ENCODE measurements at places on chromosomes 1 and 21.

- no peak overlapping the region for H3K27ac ChIP-seq
- peaks cover 23% of the 10 kb centered on the region for H3K36me3 ChIP-seq
- DNase-seq = no peak
- H3K27me3 ChIP-seq = no peaks in the 10 kb centered on the region
Observed at GRCh38 chr1:12012560-12013316, 6.6 kb upstream of the MIIP start.

- no peak overlapping the region for H3K27ac ChIP-seq
- H3K4me3 ChIP-seq = no peak overlapping the region
- H3K4me1 ChIP-seq = no peaks in the 10 kb centered on the region
- H3K36me3 ChIP-seq = no peaks in the 10 kb centered on the region
- no peak for DNase-seq
Observed at GRCh38 chr1:48035371-48036141, 38.4 kb upstream of the TRABD2B start.

DNA sequence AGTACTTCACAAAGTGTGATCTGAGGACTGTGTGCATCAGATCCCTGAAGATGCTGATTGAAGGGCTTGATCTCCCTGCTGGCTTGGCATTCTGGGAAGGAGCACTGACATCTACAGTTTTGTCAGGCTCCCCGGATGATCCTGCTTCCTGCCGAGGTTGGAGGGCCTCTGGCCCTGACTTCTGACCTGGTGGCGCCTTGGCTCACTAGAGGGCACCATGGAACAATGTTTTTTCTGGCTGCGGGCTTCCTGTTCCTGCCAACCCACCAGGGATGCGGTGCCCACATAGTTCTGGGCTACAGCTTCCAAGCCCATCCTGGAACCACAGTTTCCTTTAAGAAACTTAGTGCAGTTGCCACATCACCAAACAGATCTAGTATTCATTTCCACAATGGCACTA, 38.8 kb upstream of the RASAL2 start:
- H3K4me1 ChIP-seq = no peaks in the 10 kb centered on the region
- no peak overlapping the region for H3K4me3 ChIP-seq
- no peaks in the 10 kb centered on the region for H3K27me3 ChIP-seq
- no peaks in the 10 kb centered on the region for H3K36me3 ChIP-seq
- DNase-seq = no peak
- no peak overlapping the region for H3K27ac ChIP-seq

DNA sequence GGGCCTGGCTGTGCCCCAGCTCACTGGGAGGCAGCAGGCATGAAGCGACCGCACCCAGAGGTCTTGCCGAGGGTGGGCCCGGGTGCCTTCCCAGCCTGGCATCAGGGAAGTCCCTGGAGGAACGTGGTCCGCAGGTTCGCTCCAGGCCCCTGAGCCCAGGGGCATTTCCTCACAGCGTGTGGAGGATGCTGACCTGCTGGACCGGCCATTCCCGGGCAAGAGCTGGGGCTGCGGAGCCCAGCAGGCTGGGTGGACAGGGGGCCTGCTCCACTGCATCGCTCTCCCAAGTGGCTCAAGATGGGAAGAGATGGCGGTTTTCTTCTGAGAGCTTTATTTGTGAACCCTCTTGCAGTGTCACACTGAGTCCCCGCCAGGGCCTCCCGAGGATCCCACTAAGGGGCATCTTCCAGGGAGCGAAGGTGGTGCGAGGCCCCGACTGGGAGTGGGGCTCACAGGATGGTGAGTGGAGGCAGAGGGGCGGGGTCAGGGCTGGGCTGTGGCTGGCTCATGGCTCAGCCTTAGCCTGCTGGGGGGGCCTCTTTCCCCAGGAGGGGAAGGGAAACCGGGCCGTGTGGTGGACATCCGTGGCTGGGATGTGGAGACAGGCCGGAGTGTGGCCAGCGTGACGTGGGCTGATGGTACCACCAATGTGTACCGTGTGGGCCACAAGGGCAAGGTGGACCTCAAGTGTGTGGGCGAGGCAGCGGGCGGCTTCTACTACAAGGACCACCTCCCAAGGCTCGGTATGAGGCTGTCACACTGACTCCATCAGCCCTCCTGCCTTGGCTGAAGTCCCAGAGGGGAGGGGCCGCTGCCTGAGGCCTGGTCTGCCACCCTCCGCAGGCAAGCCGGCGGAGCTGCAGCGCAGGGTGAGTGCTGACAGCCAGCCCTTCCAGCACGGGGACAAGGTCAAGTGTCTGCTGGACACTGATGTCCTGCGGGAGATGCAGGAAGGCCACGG, 7.2 kb upstream of the MMP23B start:
- H3K36me3 ChIP-seq = peaks cover 3% of the 10 kb centered on the region
- no peak for DNase-seq
- no peaks in the 10 kb centered on the region for H3K27me3 ChIP-seq
- H3K4me1 ChIP-seq = peaks cover under 1% of the 10 kb centered on the region

DNA sequence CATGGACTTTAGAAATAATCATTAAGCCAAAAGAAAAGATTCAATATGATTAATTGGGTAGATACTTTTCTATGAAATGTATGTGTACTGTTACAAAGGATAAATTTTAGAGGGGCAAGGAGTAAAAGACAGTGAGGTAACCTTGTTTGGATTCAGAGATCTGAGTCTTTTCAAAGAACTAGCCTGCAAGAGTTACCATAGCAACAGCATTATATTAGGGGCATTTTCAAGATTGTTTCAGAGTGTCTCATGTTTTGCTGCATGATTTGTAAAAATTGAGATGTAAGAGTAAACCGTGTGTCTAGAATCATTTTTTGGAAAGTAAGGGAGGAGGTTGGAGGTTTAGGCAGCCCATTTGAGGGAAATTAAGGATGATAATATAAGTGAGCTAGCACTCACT, 70.6 kb upstream of the KIAA1614 start:
- H3K27me3 ChIP-seq = no peaks in the 10 kb centered on the region
- H3K4me1 ChIP-seq = no peaks in the 10 kb centered on the region
- no peak overlapping the region for H3K27ac ChIP-seq
- no peak for DNase-seq
- peaks cover 1% of the 10 kb centered on the region for H3K36me3 ChIP-seq

DNA sequence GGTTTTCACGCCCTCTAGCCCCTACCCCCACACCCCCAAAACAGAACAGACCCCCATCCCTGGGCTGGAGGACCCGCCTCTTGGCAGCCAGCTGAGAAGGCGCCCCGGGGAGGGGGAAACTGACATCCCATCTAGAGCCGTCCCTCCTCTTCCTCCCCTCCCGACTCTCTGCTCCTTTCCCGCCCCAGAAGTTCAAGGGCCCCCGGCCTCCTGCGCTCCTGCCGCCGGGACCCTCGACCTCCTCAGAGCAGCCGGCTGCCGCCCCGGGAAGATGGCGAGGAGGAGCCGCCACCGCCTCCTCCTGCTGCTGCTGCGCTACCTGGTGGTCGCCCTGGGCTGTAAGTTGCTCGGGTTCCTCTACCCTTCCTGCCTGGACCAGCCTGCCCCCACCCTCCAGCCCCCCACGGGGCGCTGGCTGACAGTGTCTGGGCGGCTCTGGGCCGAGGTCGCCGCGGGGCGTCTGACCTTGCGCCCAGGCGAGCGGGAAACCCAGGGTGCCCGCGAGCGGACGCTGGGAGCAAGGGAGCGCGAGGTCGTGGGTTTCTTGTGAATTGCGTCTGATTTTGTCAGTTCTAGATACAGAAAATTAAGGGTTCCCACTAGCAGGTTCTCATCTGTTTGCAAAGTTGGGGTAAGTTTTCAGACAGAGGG, 618 bp downstream of the JAM2 start:
- peak overlapping the region; percentile 72 for H3K4me3 ChIP-seq
- peaks cover 1% of the 10 kb centered on the region for H3K36me3 ChIP-seq
- H3K27ac ChIP-seq = no peak overlapping the region
- peaks cover 15% of the 10 kb centered on the region for H3K4me1 ChIP-seq
- peak; percentile 16 for DNase-seq

DNA sequence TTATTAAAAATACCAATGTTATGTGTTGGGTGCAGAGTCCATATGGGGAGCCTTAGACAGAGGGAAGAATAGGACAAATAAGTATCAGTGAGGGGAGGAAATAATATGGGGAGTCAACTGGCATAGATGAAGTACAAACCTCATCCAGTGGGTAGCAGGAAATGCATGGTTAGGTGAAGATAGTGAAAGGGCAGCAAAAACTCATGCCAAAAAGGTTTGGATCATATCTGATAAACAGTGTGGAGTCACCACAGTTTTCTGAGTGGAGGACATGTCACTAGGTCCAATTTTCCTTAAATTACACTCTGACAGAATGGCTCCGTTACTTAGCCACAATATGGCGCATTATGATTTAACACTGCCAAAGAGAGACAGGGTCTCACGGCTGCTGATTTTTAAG, 10.3 kb downstream of the DUSP23 start:
- H3K36me3 ChIP-seq = no peaks in the 10 kb centered on the region
- H3K4me3 ChIP-seq = no peak overlapping the region
- no peak overlapping the region for H3K27ac ChIP-seq
- no peaks in the 10 kb centered on the region for H3K4me1 ChIP-seq
- no peak for DNase-seq

DNA sequence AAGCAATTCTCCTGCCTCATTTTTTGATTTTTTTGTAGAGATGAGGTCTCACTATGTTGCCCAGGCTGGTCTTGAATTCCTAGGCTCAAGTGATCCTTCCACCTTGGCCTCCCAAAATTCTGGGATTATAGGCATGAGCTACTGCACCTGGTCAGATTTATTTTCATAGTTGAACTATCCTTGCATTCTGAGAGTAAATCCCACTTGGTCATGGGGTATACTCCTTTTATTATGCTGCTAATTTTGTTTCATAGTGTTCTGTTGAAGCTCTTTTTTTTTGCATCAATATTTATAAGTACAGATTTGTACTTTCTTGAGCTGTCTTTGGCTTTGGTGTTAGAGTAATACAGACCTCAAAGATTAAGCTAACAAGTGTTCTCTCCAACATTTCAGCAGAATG, 12.8 kb upstream of the CCSAP start:
- no peaks in the 10 kb centered on the region for H3K4me1 ChIP-seq
- no peak overlapping the region for H3K27ac ChIP-seq
- DNase-seq = no peak
- no peak overlapping the region for H3K4me3 ChIP-seq
- H3K36me3 ChIP-seq = peaks cover 1% of the 10 kb centered on the region

GRCh38 chr21:16324630-16325029, 594.8 kb downstream of the USP25 start:
- H3K36me3 ChIP-seq = no peaks in the 10 kb centered on the region
- H3K4me1 ChIP-seq = no peaks in the 10 kb centered on the region
- H3K27ac ChIP-seq = no peak overlapping the region
- DNase-seq = no peak

DNA sequence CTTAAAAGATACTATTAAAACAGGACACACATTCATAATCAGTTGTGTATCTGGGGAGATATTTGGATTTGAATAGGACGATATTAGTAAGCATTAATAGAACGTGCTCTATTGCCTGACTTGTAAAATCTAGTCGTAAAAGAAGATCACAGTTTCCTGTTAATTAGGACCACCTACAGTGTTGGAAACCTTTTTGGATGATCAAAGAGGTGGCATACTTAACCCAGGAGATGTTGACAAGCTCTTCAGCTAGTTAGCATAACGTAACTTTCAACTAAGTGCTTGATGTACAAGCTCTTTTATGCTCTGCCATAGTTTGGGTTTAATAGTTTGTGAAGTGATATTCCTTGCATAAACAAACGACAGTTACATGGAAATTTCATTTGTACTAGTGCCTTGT, 293.3 kb upstream of the NR5A2 start:
- no peak for DNase-seq
- peaks cover 2% of the 10 kb centered on the region for H3K36me3 ChIP-seq
- H3K27ac ChIP-seq = no peak overlapping the region
- peaks cover 15% of the 10 kb centered on the region for H3K27me3 ChIP-seq

DNA sequence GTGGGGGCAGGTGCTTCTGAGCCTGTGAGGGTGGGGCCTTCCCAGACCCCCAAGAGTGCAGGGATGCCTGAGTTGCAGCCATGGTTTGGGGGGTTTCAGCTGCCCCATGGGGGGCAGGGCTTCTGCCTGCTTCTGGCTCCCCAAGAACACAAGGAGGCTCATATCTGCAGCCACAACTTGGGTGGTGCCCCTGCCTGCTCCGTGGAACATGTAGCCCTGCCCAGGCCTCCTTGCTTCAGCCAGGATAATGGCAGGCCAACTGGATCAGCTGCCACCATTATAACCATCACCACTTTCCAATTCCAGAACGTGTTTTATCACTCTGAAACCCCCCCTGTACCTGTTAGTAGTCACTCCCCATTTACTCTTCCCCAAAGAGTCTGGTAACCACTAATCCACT, 14.0 kb downstream of the ZBTB40 start:
- H3K27ac ChIP-seq = no peak overlapping the region
- H3K4me1 ChIP-seq = peaks cover 49% of the 10 kb centered on the region
- H3K27me3 ChIP-seq = no peaks in the 10 kb centered on the region
- H3K4me3 ChIP-seq = no peak overlapping the region
- H3K36me3 ChIP-seq = no peaks in the 10 kb centered on the region

GRCh38 chr1:95407886-95408291, 173.9 kb downstream of the RWDD3 start:
- no peak for DNase-seq
- no peak overlapping the region for H3K27ac ChIP-seq
- peaks cover 6% of the 10 kb centered on the region for H3K27me3 ChIP-seq
- H3K4me3 ChIP-seq = no peak overlapping the region
- H3K36me3 ChIP-seq = no peaks in the 10 kb centered on the region

GRCh38 chr21:43808832-43809251, 19.5 kb downstream of the RRP1 start:
- no peaks in the 10 kb centered on the region for H3K27me3 ChIP-seq
- no peak overlapping the region for H3K27ac ChIP-seq
- no peak for DNase-seq
- H3K36me3 ChIP-seq = peaks cover 7% of the 10 kb centered on the region
- peaks cover 13% of the 10 kb centered on the region for H3K4me1 ChIP-seq
- no peak overlapping the region for H3K4me3 ChIP-seq

GRCh38 chr1:87594736-87595383, 266.2 kb downstream of the LMO4 start:
- no peak for DNase-seq
- H3K36me3 ChIP-seq = no peaks in the 10 kb centered on the region
- H3K27ac ChIP-seq = no peak overlapping the region
- peaks cover 41% of the 10 kb centered on the region for H3K27me3 ChIP-seq

GRCh38 chr1:25610822-25611630, 5.6 kb upstream of the MAN1C1 start:
- H3K36me3 ChIP-seq = peaks cover 2% of the 10 kb centered on the region
- peaks cover 8% of the 10 kb centered on the region for H3K27me3 ChIP-seq
- no peak for DNase-seq
- peaks cover 30% of the 10 kb centered on the region for H3K4me1 ChIP-seq
- no peak overlapping the region for H3K27ac ChIP-seq
- H3K4me3 ChIP-seq = no peak overlapping the region

DNA sequence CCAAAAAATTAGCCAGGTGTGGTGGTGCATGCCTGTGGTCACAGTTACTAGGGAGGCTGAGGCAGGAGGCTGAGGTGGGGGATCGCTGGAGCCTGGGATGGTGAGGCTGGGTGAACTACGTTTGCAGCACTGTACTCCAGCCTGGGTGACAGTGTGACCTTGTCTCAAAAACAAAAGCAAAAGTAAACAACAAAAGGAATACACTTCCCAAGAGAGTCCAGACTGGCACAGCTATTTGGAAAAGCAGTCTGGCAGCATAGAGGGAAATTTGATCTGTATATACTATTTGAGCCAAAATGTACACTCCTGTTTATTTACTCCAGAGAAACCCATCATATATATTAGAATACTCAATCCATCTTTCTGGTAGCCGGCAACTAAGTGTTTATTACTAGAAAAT, 107.0 kb upstream of the HMCN1 start:
- H3K27me3 ChIP-seq = no peaks in the 10 kb centered on the region
- no peaks in the 10 kb centered on the region for H3K36me3 ChIP-seq
- DNase-seq = no peak
- no peak overlapping the region for H3K4me3 ChIP-seq

GRCh38 chr1:234154320-234155251, 218.7 kb upstream of the COA6 start:
- H3K4me1 ChIP-seq = no peaks in the 10 kb centered on the region
- no peak overlapping the region for H3K4me3 ChIP-seq
- peaks cover 18% of the 10 kb centered on the region for H3K27me3 ChIP-seq
- no peaks in the 10 kb centered on the region for H3K36me3 ChIP-seq
- no peak overlapping the region for H3K27ac ChIP-seq
- DNase-seq = no peak
